ENCODE measurements at places on chromosomes 12 and 14.

DNA sequence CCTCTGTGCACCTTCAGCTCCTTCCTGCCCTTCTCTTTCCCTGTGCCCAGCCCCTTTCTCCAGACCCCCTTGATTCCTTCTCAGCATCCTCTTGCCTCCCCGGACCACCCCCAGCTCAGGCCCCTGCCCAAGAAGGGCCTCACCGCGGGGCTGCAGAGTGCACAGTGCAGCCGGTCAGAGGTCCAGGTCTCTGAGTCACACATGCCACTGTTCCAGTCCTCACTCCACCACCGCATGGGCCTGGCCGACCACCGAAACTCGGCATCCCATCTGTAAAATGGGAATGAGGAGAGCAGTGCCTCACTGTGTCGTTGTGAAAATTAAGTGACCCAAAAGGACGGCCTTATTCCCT lies 13.3 kb downstream of the BDKRB1 start:
- DNase-seq = no peak

GRCh38 chr12:76455582-76456345 lies 103.8 kb downstream of the OSBPL8 start:
- DNase-seq = peak; percentile 17

GRCh38 chr12:20368114-20368650 lies at the start of gene PDE3A:
Gene PDE3A, plus strand, starts transcription at chr12:20368537. Its CDS starts 748 bp downstream, at chr12:20369285.
- no peak for DNase-seq

DNA sequence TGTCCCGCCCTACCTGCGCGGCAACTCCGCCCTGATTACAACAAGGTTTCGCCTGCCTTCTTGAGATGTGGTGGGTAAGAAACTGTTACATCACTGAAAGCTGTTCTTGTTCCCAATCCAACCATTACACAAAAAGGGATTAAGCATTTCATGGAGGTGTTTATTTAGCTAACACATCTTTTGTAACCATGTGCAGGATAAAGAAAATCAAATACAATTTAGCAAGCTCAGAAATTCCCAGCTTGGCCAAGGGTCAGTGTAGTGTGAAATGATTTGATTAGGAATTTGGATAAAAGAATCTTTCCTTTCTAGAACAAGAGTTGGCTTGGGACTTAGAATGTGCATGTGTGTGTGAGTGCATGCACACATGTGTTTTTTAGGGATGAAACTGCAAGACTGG lies 6.3 kb downstream of the FOXN4 start:
- DNase-seq = no peak

DNA sequence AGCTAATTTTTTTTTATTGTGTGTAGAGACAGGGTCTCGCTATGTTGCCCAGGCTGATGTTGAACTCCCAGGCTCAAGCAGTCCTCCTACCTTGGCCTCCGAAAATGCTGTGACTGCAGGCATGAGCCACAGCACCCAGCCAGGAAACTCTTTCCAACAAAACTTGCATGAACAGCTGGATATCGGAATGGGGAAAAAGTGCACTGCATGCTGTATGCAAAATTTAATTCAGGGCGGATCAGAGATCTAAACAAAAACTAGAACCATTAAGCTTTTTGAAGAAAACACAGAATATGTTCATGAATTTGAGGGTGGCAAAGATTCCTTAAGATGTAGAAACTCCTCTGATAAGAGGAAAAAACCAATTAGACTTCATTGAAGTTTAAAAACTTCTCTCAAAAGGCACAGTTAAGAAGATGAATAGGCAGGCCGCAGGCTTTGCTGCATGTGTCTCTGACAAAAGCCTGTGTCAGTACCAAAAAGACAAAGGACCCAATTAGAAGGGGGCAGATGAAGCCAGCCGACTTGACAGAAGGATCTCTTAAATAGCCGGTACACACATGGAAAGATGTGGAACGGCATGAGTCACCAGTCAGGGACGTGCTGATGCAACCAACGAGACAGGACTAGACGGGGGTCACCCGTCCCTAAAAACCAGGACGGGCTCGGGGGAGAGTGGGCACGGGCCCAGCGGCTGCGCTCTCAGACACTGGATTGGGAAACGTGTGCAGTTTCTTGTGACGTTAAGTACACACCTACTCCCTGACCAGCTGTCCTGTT lies 34.8 kb upstream of the MMP17 start:
- no peak for DNase-seq

DNA sequence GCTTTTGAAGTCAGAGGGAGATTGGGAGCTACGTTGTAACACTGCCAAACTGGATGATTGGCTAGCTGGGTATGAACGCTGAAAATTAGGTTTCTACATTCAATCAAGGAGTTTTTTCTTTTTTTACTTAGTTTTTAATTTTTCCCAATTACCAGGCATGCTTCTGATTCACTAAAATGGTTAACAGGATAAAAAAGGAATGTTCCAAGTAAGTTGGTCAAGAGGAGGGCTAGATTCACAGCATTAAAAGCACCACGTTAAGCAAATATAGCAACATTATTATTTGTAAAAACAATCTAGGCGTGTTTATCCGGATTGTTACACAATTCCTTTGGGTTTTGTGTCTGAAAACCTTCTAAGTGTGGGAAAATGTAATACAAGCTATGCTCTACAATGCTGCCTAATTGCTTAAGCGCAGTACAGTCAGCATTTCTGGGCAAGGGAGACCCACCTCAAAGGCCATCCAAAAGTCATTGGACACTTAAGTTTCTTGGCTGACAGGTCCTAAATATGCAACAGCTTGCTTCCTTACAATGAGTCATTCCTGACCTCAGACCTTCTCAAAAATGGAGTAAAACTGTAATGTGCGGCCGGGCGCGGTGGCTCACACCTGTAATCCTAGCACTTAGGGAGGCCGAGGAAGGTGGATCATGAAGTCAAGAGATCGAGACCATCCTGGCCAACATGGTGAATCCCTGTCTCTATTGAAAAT lies 1.2 kb downstream of the RPLP0 start:
- no peak for DNase-seq

GRCh38 chr14:101728367-101728742 lies 33.2 kb upstream of the PPP2R5C start:
- DNase-seq = no peak

GRCh38 chr12:54429014-54429471 lies 10.0 kb upstream of the ITGA5 start:
- no peak for DNase-seq

DNA sequence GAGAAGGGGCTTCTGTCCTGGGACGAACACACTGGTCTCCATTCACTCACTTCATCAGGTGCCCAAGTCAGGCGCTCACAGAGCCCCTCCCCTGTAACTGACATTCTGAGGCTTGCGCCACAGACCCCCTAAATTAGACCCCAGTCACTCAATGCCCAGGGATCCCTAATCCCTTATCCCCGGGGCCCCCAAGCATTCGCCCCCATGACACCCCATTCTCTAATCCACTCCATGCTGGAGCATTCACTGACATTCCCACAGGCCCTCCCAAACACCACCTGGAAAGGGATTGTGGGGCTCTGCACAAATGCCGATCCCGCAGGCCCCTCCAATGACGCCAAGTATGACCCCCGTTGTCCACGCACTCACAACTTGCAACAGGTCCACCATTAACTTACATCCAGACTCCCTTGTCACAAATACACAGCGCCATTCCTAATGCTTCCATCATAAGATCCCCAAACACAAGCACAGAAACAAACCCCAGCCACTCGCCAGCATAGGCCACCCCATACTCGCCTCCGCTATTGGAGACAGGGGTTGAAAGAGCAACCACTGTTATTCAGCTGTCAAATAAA lies 1.5 kb downstream of the ZNF605 start:
- DNase-seq = no peak

DNA sequence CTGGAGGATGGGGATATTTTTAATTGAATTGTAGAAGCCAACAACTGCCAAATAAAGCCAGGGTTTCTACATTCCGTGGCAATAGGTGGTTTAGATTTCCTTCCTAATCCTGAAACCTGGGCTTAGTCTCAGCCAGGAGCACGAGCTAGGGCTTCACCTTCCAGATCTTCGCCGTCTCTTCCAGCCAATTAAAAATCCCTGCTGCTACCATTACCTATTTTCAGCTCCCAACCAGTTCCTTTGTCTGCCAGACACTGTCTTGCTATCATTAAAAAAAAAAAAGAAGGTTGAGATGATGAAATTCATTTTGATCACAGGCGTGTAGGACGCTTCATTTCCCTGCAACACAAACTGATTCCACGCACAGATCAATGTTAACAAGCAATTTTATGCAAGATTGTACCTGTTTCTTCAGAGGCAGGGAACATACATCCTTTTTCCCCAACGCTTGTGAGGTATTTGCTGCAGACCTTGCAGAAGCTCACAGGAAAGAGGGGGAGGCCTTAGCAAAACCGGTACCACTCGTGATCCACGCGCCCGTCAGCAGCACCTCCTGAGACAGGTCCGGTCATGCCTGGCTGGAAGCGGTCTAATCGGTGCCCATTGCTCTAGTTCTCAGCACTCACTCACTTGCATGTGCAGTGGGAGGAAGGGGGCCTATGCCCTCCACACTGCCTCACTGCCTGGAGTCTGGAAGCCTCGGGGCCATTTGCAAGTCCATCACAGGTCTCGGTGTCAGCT lies 65.1 kb downstream of the SLC6A12 start:
- no peak for DNase-seq

DNA sequence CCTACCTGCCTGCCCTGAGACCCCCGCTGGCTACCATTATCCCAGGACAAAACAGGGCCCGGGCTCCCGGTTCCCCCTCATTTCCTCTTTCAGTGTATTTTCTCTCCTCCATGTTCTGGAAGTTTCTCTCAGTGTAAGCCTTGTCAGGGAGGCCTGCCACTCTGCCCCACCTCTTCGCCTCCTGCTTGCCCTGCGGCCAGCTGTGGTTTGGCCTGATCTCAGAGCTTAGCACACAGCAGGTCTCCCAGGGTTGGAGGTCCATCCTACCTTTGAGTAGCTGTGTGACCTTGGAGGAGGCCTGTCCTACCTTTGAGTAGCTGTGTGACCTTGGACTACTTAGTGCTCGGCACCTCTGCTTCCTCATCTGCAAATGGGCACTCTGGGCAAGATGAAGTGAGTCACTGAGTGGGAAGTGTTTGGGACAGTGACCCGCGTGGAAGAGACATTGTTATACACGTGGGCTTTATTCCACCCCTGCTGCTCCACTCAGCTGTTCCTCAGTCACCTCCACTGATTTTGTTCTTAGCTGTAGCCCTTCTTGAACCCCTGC lies 212.7 kb downstream of the ZFP36L1 start:
- DNase-seq = no peak

- no peak for DNase-seq
Measured at GRCh38 chr12:120363274-120363855, 5.6 kb downstream of the MSI1 start.

DNA sequence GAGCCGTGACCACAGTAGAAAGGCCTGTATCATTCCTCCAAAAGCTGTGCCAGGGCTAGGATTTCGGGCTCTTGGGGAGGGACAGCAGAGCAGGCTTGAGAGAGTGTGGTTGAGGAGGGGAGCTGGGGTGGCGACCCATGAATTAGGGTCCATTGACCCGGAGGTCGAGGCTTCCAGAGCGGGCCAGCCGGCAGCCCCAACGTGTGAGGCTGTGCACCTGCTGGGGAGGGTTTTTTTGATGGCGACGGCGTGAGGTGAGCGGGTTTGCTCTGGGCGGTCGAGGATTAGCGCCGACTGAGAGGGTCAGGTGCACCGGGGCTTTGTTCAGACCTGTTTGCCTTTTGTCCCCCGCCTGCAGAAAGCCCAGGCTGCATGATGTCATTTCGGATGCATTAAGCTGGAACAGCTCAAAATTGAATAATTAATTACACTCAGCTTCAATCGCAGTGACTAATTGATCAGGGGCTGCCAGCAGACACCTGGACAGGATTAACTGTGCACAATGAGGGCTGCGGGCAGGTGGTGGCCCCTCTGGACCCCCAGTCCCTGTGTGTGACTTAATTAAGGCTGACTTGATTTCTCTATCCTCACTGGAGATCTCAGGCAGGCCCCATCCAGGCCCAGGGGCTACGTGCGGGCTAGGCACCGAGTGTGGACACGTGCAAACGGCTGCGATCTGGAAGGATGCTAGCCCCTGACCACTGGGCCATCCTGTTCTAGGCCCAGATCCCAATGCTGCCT lies 42.1 kb upstream of the MEG3 start:
- no peak for DNase-seq

GRCh38 chr12:11901701-11902524 lies 168.8 kb upstream of the BCL2L14 start:
- DNase-seq = no peak

DNA sequence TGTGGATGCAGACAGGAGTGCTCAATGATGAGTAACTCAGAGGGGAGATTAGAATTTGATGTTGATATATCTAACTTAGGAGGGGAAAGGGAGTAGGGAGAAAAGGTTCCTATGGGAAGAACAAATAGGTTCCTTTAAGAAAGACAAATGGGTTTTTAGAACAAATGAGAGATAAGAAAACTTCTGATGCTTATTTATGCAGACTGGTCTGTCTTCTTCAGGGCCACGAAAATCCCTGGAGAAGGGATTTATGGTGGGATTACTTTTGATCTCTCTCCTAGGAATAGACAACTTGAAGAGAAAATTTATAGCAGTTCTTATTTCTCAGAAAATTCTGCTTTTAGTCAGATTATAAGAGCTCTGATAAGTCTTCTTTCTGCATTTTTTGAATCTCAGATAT lies 99.0 kb upstream of the DDHD1 start:
- no peak for DNase-seq

GRCh38 chr14:35247777-35248475 lies 44.3 kb upstream of the PSMA6 start:
- no peak for DNase-seq

- no peak for DNase-seq
Measured at GRCh38 chr12:46395388-46395787, 22.8 kb upstream of the SLC38A2 start.

GRCh38 chr14:73526036-73526984 lies 10.6 kb upstream of the ACOT1 start:
- no peak for DNase-seq

- DNase-seq = no peak
Measured at GRCh38 chr12:9099552-9100190, 16.0 kb downstream of the A2M start.

- peak; percentile 8 for DNase-seq
Measured at GRCh38 chr14:62126879-62127478, 364.8 kb downstream of the SNAPC1 start.

GRCh38 chr14:104383996-104384775 lies 195.4 kb upstream of the C14orf180 start:
- no peak for DNase-seq

DNA sequence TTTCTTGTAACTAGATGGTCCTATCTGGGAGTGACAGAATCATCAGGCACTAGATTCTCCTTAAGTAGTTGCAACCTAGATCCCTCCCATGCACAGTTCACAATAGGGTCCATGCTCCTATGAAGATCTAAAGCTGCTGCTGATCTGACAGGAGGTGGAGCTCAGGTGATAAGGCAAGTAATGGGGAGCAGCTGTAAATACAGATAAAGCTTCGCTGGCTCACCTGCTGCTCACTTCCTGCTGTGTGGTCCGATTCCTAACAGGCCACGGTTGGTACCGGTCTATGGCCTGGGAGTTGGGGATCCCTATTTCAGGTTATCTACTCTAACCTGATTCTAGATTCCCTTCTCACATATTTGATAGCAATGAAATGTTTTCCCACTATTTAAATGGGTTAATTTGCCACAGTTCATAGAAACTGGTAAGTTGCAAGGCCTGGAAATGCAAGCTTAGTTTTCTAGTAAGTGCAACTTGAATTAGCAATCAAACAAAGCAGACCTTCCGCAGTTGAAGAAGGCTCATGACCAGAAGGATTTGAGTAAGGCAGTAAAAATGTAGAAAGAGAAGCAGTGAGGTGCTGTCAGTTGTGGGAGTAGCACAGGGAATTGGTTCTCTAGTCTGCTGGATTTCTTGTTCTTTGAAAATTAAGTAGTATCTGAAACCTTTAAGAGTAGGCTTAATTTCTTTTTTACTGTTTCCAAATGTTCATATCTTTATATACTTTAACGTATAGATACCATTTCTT lies 332.3 kb downstream of the EGLN3 start:
- no peak for DNase-seq
